CD4-positive, alpha-beta T cell treated with Interleukin-15 for 1 hour (primary cell): ENCODE measurements at places on chromosomes 5 and 9.

- DNase-seq, result peak; percentile 20
These were observed 313.5 kb upstream of the PDE4D start for GRCh38 chr5:60207040-60207439.

GRCh38 chr9:16484744-16485143, 385.7 kb downstream of the BNC2 start:
- DNase-seq, result no peak

- no peak for DNase-seq
These were observed 47.7 kb downstream of the SPTAN1 start for GRCh38 chr9:128600099-128600498.

DNA sequence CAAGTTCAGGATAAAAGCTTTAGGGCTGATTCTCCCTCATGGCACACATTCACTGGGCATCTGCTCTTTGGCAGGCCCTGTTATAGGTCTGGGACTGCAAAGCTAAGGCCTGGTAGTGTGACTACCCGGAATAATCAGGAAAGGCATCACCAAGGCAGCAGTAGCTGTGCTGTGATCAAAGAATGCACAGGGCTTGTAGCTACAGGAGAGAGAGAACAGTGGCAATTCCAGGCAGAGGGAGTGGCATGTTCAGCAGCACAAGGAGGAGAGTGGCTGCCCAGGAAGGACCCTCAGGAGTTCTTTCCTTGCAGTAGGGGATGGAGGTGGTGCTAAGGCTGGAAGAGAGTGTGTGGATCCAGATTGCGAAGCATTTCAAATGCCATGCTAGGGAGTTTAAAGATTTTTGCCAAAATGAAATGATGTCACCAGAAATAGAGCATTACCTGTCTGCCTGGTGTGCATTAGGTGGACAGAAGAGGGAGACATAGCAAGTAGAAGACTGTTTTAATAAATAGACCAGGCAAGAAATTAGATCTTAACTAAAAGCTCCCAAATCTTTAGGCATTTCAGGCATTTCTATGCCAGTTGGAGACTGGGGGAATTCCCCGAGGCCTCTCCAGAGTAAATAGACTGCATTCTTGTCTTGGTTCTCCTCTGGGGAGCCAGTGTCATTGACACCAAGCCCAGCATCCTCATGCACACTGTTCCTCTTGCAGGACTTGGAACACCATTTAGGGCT, 69.1 kb downstream of the GPR21 start:
- no peak for DNase-seq

- DNase-seq, result no peak
These were observed 204.5 kb downstream of the DENND1A start for GRCh38 chr9:123725389-123725788.

DNA sequence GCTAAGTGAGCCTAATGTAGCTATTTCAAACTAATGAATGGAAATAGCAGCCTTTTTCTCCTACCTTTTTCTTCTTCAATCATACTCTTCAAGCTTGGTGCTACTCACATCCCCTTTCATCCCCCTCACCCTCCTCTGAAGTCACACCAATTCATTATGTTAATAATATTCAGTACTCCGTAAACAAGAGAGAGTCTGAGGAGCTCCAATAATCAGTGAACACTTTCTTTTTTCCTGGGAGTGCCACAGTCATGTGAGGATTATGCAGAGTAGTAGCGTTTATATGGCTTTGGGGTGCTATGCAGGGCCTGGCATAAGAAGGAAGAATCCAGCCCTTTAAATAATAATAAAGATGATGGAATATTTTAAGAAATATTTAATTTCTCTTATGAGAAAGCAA, 354.3 kb upstream of the CTNND2 start:
- no peak for DNase-seq

- DNase-seq, result no peak
These were observed 61.1 kb upstream of the CCL21 start for GRCh38 chr9:34771007-34771406.

- no peak for DNase-seq
These were observed 1.0 kb upstream of the EFNA5 start for GRCh38 chr5:107671742-107672210.

- DNase-seq, result no peak
These were observed 6.4 kb upstream of the ACOT12 start for GRCh38 chr5:81400375-81400774.

GRCh38 chr9:125982798-125983406, 235.7 kb downstream of the PBX3 start:
- DNase-seq, result no peak

GRCh38 chr5:8098081-8098480, 229.1 kb downstream of the MTRR start:
- DNase-seq, result no peak

GRCh38 chr5:32990593-32991420, 279.7 kb downstream of the NPR3 start:
- DNase-seq, result no peak

DNA sequence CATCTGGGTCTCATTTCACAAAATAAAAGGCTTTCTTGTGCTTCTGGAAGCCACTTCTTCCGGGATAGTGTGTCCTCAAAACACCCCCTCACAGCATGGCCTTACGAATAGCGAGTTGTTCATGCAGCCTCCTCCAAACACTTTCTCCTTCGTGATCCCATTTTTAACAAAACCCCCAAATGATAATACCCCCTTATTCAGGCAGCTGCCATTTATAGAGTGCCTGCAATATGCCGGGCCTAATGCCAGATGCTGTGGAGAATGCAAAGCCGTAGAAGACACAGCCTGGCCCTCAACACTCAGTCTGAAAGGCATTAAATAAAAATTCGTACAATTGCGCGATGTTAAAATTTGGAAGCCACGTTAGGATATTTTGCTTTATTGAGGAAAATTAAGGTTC, 66.4 kb upstream of the SLC44A1 start:
- DNase-seq, result no peak

- DNase-seq, result no peak
These were observed 24.9 kb upstream of the ELAVL2 start for GRCh38 chr9:23850690-23851629.

DNA sequence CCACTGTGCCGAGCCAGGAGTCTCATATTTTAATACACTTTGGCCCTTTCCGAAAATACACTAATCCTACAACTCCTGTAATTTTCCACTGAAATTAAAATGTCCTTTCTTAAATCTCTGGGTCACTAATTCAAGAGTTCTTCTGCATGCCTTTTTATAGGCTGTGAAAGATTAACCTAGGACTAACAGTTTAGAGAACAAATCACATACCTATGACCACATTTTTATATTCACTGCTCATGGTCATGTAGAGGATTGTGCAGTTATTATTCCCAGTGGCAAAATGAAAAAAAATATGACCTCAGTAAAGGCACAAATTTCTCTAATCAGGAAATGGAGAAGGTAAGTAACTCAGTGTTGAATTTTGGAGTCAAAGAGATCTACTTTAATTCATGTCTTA, 33.4 kb downstream of the SLCO4C1 start:
- no peak for DNase-seq

DNA sequence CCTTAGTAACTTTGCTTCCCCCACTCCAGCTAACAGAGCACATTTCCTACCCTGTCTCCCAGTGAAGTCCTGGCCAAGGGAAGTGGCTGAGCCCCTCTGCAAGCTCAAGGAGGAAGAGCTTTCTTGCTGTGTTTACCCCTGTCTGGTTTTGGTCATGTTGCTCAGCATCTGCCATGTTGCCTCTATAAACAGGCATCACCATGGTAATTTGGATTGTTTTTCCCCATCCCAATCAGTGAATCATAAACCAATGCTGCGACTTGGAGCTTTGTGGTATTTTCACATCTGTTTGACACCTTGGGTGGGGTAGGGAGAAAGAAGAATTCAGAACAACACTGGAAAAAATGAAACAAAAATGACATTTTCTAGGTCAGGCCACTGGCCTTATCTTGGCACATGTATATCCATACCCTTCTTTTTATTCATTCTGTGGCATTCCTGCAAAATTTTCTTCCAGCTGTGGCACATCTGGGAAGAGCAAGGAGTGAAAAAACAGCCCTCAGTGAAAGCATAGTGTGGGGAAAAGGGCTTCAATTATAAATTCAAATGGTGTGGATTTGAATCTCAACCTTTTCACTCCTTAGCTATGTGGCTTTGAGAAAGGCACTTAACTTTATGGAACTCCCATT, 42.5 kb downstream of the SLIT3 start:
- DNase-seq, result no peak

- DNase-seq, result no peak
These were observed 27.5 kb downstream of the ADGRD2 start for GRCh38 chr9:124477648-124478285.

- no peak for DNase-seq
These were observed 97.4 kb downstream of the HINT1 start for GRCh38 chr5:131067636-131068035.

GRCh38 chr5:87844449-87844848, 424.2 kb downstream of the TMEM161B start:
- no peak for DNase-seq

GRCh38 chr9:98263080-98263479, 7.6 kb upstream of the TBC1D2 start:
- DNase-seq, result no peak

- no peak for DNase-seq
These were observed 582.7 kb downstream of the DTWD2 start for GRCh38 chr5:118405650-118406061.

- peak; percentile 25 for DNase-seq
These were observed 7.2 kb downstream of the TOR1A start for GRCh38 chr9:129816501-129817435.

GRCh38 chr9:137708590-137709284, 89.9 kb downstream of the EHMT1 start:
- DNase-seq, result no peak

- DNase-seq, result no peak
These were observed 190.4 kb downstream of the EPB41L4A start for GRCh38 chr5:112228667-112229066.

- DNase-seq, result no peak
These were observed 117.0 kb upstream of the GNA14 start for GRCh38 chr9:77764894-77765780.

- DNase-seq, result no peak
These were observed 47.8 kb upstream of the PWWP2A start for GRCh38 chr5:160166973-160167623.

- no peak for DNase-seq
These were observed 46.6 kb downstream of the ATG10 start for GRCh38 chr5:82018462-82018861.

- no peak for DNase-seq
These were observed 216.2 kb downstream of the MED10 start for GRCh38 chr5:6162175-6162574.

DNA sequence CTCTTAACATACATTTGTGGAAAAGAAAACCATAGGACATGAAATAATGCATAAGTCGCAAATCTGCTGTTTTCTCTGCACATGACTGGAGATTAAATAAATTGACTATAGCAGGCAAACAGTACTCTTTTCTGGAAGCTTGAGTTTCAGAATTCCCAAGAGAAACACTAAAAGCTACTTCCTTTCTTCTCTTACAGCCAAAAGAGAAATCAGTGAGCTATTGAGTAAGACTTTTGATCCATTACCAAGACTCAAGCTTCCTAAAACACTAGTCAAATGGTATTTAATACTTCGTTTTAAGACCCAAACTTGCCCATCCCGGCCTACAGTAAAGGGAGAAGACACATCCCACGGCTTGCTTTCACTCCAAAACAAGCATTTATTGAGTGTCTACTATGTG, 335.8 kb upstream of the PUM3 start:
- no peak for DNase-seq

DNA sequence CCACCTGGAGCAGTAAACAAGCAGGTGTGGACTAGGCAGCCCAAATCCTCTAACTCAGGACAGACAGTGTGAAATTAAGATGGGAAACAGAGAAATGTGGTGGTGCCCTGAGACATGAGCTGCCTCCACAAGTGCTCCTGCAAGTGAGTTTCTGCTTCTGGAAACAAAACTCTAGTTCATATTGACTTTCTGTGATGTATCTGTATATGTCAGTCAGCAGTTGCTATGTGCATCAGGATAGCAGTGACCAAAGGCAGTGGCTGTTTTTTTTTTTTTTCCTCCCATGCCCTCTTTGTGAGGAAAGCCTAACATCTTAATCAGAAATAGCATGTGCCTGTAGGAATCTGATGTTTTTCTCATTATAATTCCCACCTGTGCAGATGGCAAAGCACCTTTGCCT, 318.4 kb upstream of the SEMA6A start:
- DNase-seq, result no peak

DNA sequence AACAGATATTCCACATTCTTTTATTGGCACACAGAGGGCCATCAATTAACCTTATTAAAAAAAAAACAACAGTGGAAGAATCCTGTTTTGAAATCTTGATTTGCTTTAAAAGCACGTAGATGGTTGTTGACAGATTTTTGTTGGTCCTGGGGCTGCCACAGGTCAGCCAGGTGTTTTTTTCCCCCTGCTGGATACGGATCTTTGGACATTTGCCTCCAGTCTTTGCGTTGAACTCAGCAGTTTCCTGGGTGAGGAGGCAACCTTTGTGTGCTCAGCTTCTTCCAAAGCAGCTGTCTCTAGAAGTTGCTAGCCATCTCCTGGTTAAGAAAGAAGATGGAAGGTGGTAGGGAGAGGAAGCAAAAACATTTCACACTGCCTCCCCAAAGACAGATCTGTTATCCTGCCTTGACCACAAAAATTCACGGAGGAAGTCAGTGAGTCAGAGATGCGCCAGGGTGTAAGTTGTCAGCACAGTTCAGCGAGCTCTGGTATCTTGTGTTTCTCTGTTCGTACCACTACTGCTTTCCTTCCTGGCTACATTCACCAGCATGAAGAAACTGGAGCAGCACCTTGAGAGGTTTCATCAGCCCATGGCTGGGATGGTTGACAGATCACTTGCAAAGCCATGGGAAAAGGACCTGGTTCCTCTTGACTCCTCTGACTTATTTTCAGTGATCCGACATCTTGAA, 207.3 kb downstream of the ARHGAP26 start:
- peak; percentile 76 for DNase-seq

DNA sequence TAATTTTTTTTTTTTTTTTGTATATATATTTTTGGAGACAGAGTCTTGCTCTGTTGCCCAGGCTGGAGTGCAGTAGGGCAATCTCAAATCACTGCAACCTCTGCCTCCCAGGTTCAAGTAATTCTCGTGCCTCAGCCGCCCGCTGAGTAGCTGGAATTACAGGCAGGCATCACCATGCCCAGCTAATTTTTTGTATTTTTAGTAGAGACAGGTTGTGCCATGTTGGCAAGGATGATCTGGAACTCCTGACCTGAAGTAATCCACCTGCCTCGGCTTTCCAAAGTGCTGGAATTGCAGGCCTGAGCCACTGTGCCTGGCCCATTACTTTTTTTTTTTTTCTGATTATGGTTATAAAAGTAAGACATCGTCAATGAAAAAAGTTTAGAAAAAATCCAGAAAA, 84.0 kb upstream of the LMNB1 start:
- no peak for DNase-seq

DNA sequence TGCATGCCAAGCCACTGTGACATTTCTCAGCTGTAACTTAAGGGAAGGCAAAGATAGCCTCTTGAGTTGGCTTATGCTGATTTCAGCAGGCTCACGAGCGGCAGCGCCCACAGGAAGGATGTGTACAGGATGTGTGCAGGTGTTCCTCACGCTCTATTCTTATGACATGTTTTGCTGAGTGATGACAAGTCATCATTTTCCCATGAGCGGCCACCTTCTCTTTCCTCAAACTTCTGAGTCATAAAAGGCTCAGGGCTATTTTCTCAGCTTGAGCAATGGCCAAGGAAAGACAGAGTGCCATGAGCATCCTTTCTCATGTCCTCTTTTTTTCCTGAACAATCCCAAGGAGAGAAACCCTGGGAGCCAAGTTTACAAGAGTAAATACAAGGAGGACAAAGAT, 365.9 kb downstream of the PLK2 start:
- DNase-seq, result no peak
